Glutamatergic neuron (in vitro differentiated cells): ENCODE measurements at places on chromosomes 3 and 15.

- H3K27ac ChIP-seq = no peak overlapping the region
- H3K27me3 ChIP-seq = peaks cover 9% of the 10 kb centered on the region
- no peak for DNase-seq
Measured at GRCh38 chr3:124774327-124774718, 44.1 kb downstream of the UMPS start.

DNA sequence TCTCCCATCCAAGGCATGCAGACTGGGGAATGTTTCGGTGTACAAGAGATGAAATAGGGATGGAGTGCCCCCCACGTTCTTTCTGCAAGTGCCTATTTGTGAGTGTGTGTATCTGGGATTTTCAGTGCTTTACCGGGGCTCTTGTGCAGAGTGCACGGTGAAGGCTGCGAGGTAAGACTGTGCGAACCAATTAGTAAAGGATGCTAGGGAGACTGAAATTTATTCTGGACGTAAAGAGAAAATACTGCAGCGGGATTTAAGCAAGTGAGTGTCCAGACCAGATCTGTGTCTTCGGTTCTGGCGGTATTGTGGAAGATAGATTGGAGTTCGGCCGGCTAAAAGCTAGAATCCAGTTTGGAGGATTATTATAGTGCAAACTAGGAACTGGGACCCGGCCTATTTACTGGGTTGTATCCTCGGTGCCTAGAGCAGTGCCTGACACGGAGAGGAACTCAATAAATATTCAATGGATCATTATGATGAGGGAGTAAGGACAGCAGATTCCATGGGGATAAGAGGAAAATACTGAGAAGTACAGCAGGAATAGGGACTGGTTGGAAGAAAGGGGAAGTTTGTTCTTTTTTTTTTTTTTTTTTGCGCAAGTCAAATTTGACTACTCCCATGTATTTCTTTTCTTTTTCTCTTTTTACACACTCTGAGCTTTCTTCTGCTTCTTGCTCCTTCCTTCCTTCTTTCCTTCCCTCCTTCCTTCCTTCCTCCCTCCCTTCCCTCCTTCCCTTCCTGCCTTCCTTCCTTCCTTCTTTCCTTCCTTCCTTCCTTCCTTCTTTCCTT is 580 bp upstream of the MAGEF1 start:
- peak overlapping the region; percentile 70 for H3K27ac ChIP-seq
- H3K36me3 ChIP-seq = peaks cover 5% of the 10 kb centered on the region
- no peak for DNase-seq
- peaks cover 18% of the 10 kb centered on the region for H3K4me1 ChIP-seq
- peaks cover 8% of the 10 kb centered on the region for H3K27me3 ChIP-seq

GRCh38 chr3:65020281-65021160 is 332.7 kb upstream of the ADAMTS9 start:
- no peak overlapping the region for H3K4me3 ChIP-seq
- H3K36me3 ChIP-seq = no peaks in the 10 kb centered on the region
- no peak overlapping the region for H3K27ac ChIP-seq
- H3K27me3 ChIP-seq = no peaks in the 10 kb centered on the region
- no peak for DNase-seq

DNA sequence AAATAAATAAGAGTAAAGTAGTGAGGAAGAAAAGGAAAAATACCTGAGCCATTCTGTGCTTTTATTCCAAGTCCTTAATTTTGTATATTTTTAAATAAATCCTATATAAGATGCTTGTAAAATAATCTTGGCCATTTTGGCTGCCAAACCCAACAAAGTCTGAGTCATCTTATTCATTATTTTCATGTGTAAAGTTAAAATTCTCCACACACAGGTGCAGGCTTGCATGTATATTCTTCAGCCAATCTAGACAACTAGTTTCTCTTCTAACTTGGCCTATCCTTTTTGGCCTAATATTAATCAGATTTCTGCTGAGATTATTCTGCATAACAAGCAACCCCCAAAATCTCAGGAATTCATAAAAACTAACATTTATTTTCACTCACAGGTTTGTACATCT is 189.8 kb upstream of the ATP11B start:
- H3K36me3 ChIP-seq = no peaks in the 10 kb centered on the region
- no peaks in the 10 kb centered on the region for H3K27me3 ChIP-seq
- no peak overlapping the region for H3K27ac ChIP-seq
- no peak overlapping the region for H3K4me3 ChIP-seq

DNA sequence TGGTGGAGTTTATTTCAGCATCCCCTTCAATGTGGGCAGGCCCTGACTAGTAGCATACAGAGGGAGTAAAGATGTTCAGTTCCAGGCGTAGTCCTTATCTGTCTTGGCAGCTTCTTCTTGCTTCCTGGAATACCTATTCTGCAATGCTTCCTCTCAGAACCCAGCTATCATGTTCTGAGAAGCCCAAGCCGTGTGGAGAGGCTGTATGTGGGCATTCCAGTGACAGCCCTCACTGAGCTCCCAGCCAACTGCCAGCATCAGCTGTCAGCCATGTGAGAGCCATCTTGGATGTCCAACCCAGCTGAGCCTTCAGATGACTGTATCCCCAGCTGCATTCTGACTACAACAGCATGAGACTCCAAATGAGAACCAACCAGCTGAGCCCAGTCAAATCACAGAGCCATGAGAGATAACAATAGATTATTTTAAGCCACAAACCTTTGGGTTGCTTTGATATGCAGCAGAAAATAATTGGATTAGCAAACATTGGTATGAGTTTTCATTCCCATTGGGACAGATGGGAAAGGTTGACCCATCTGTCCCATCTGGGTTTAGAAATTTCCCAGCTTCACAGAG is 8.4 kb upstream of the CMTM7 start:
- no peaks in the 10 kb centered on the region for H3K36me3 ChIP-seq
- peak overlapping the region; percentile 35 for H3K4me3 ChIP-seq
- DNase-seq = peak; percentile 71
- H3K27ac ChIP-seq = peak overlapping the region; percentile 99
- H3K4me1 ChIP-seq = peaks cover 43% of the 10 kb centered on the region

DNA sequence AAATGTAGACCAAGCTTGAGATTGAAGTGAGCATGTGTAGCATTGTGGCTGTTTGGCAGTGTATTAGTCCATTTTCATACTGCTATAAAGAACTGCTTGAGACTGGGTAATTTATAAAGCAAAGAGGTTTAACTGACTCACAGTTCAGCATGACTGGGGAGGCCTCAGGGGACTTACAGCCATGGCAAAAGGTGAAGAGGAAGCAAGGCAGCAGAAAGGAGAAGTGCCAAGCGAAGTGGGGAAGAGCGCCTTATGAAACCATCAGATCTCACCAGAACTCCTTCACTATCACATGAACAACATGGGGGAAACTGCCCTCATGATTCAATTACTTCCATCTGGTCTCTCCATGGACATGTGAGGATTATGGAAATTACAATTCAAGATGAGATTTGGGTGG is 8.6 kb upstream of the CERS3 start:
- H3K27ac ChIP-seq = no peak overlapping the region
- H3K36me3 ChIP-seq = peaks cover 6% of the 10 kb centered on the region
- peaks cover 5% of the 10 kb centered on the region for H3K4me1 ChIP-seq
- H3K27me3 ChIP-seq = no peaks in the 10 kb centered on the region

DNA sequence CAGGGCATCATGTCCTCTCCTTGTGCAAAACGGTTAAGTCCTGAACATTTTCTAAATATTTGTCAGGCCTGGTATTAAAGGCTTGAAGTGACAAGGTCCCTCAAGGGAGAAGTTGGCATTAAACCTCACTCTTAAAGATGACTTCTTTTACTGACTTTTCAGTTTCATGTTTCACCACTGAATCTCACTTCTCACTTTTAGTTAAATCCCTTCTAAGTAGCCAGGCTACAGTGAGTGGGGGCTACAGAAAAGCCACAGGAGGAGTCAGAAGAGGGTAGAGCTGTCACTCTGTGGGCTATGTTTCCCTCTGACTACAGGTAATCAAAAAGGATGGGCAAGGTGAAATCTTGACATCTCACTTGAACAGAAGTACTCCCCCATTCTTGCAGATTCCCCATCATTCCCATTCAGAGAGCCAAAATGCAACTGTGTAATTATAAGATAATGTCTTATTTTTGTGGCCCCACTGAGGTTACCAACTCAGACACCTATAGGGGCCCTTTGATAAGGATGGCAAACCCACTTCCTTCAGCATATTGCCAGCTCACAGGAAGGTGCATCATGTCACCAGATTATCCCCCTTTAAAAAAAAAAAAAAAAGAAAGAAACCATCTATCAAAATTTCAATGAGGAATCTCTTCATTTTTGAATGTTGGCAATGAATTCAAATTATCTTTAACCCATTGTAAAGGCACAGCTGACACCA is 790.1 kb upstream of the CFAP20DC start:
- H3K4me1 ChIP-seq = peaks cover 1% of the 10 kb centered on the region
- H3K27ac ChIP-seq = no peak overlapping the region
- no peak overlapping the region for H3K4me3 ChIP-seq
- H3K27me3 ChIP-seq = no peaks in the 10 kb centered on the region

- no peak overlapping the region for H3K27ac ChIP-seq
- H3K4me3 ChIP-seq = no peak overlapping the region
Measured at GRCh38 chr15:69484837-69485236, 32.2 kb downstream of the RPLP1 start.

GRCh38 chr15:77107068-77107467 is 36.2 kb upstream of the TSPAN3 start:
- no peak overlapping the region for H3K4me3 ChIP-seq
- peaks cover 18% of the 10 kb centered on the region for H3K4me1 ChIP-seq
- peak; percentile 39 for DNase-seq
- peaks cover 2% of the 10 kb centered on the region for H3K27me3 ChIP-seq
- no peaks in the 10 kb centered on the region for H3K36me3 ChIP-seq

GRCh38 chr15:66429546-66429945 is 42.8 kb downstream of the MAP2K1 start:
- H3K27me3 ChIP-seq = no peaks in the 10 kb centered on the region
- peaks cover 11% of the 10 kb centered on the region for H3K4me1 ChIP-seq
- H3K36me3 ChIP-seq = no peaks in the 10 kb centered on the region
- H3K27ac ChIP-seq = no peak overlapping the region
- no peak overlapping the region for H3K4me3 ChIP-seq

DNA sequence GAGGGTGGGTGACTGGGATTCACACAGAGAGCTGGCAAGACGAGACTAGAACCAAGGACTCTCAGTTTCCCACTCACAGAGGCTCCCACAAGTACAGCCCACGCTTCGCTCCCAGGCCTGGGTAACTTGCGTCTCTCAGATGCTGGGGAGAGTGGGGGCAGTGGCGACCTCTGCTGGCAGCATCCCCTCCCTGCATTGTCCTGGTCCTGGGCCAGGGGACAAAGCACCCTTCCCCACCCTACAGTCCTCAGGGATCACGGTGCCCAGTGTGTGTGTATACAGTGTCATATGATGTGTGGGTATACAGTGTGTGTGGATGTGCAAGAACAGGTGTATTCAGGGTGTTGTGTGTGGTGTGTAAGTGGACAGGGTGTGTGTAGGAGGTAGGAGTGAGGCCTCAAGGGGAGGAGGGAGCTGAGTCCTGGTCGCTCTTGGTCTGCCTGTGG is 12.8 kb downstream of the VILL start:
- peaks cover 5% of the 10 kb centered on the region for H3K4me1 ChIP-seq
- H3K27me3 ChIP-seq = peaks cover 8% of the 10 kb centered on the region
- H3K4me3 ChIP-seq = no peak overlapping the region
- no peaks in the 10 kb centered on the region for H3K36me3 ChIP-seq
- DNase-seq = peak; percentile 83

GRCh38 chr15:72887376-72887775 is 103.8 kb upstream of the ADPGK start:
- H3K4me1 ChIP-seq = peaks cover 34% of the 10 kb centered on the region
- DNase-seq = no peak
- peaks cover 14% of the 10 kb centered on the region for H3K27me3 ChIP-seq
- H3K27ac ChIP-seq = no peak overlapping the region

GRCh38 chr3:51873876-51874275 is 1.5 kb downstream of the IQCF5 start:
- no peak for DNase-seq
- peaks cover 1% of the 10 kb centered on the region for H3K27me3 ChIP-seq
- no peak overlapping the region for H3K4me3 ChIP-seq
- H3K27ac ChIP-seq = no peak overlapping the region
- H3K36me3 ChIP-seq = no peaks in the 10 kb centered on the region

GRCh38 chr3:32200490-32200889 is 38.0 kb upstream of the CMTM8 start:
- H3K27ac ChIP-seq = no peak overlapping the region
- no peak for DNase-seq

DNA sequence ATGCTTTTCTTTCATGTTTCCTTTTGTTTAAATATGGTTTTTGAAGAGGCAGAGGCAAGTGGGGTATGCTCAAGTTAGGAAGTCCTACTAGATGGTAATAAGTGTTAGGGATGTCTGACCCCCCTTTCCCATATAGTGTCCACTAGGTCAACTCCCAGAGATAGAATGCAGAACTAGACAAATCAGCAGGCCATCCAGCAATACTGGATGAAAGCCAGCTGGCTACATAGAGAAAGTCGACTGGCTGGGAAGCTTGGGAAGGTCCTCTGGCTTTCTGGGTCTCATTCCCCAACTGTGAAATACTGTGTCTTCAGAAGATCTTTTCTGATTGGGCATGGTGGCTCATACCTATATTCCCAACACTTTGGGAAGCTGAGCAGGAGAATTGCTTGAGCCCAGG is 113.8 kb downstream of the SNRK start:
- H3K4me1 ChIP-seq = no peaks in the 10 kb centered on the region
- H3K36me3 ChIP-seq = no peaks in the 10 kb centered on the region
- H3K27me3 ChIP-seq = no peaks in the 10 kb centered on the region

GRCh38 chr3:16928386-16929132 is 43.8 kb downstream of the PLCL2 start:
- peaks cover 2% of the 10 kb centered on the region for H3K27me3 ChIP-seq
- H3K36me3 ChIP-seq = no peaks in the 10 kb centered on the region
- no peak overlapping the region for H3K27ac ChIP-seq
- peaks cover 14% of the 10 kb centered on the region for H3K4me1 ChIP-seq
- no peak overlapping the region for H3K4me3 ChIP-seq

GRCh38 chr3:97880267-97880666 is 58.5 kb downstream of the CRYBG3 start:
- peaks cover 1% of the 10 kb centered on the region for H3K27me3 ChIP-seq
- no peaks in the 10 kb centered on the region for H3K4me1 ChIP-seq
- H3K36me3 ChIP-seq = peaks cover 6% of the 10 kb centered on the region
- no peak overlapping the region for H3K4me3 ChIP-seq
- DNase-seq = no peak

DNA sequence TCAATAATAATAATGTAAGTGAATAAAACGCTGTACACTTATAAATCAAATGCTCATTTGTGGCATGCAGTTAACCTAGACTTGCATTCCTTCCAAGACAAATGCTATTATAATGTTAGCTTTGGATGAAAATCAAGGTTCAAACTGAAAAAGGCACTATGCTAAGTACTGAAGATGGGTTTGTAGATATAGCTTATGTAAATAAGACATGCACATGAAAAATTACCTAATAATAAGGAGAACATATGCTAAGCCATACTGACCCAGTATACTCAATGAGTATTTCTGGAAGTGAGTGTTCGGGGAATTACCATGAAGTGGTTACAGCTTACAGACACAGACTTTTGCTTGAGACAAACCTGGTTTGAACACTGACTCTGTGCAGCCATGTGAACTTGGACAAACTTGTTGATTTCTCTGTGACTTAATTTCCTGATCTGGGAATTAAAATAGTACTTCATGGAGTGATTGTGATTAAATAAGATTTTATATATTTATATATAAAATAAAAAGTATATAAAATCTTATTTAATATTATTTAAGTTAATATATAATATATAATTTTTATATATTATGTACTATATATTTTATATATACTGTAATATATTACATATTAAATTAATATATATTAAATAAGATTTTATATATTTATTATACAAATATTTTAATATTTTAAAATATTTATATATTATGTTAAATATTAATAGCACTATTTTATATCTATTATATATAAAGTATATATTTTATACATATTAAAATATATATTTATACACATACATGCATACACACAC is 159.2 kb downstream of the ZPLD1 start:
- H3K4me3 ChIP-seq = no peak overlapping the region
- H3K27me3 ChIP-seq = no peaks in the 10 kb centered on the region
- no peaks in the 10 kb centered on the region for H3K36me3 ChIP-seq
- no peak for DNase-seq
